ENCODE measurements at places on chromosomes 5 and 9.

DNA sequence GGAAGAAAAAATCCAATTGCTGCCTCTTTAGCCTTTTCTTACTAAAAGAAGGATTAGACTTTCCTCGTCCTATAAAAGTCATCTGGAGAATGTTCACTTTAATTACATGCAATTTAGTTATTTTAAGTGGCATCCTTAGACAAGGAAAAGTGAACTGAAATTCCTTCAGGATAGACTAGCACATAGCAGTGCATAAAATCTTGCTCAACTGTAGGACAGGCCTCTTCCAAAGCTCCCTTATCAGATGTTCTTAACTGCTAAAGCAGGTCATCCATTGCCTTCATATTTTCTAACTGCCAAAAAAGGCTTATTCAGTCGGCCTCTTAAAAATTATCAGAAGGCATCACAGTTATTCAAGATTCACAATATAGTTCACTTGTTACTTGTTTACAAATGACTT, 396.5 kb downstream of the DMRT2 start:
- DNase-seq, result no peak

- DNase-seq, result no peak
These were observed 2.2 kb downstream of the HSPA5 start for GRCh38 chr9:125238915-125239446.

DNA sequence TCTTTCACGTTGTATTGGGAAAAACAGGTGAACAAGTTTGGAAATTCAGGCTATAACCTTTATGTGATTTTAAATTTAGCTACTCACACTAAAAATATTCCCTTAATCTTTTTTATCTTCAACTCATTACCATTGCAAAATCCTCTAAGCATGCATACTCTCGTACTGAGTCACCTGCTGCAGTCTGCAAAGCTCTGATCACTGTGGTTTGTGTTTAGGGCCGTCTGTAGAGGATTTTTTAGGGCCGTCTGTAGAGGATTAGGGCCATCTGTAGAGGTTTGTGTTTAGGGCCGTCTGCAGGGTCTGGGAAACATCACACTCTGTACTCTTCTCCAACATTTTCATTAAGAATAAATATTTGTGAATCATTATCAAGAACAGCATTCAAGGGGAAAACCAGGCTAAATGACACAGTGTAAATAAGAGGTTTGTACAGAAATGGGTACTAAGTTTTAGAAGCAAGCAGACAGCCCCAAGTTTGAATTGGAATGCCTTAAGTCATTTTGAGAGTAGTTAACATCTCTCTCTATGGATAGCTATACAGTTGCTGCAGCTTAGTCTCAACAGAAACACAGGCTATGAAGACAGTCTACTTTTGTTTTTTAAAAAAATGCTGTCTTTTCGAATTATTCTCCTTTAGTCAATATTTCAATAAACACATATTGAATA, 155.0 kb upstream of the TSLP start:
- DNase-seq, result no peak

DNA sequence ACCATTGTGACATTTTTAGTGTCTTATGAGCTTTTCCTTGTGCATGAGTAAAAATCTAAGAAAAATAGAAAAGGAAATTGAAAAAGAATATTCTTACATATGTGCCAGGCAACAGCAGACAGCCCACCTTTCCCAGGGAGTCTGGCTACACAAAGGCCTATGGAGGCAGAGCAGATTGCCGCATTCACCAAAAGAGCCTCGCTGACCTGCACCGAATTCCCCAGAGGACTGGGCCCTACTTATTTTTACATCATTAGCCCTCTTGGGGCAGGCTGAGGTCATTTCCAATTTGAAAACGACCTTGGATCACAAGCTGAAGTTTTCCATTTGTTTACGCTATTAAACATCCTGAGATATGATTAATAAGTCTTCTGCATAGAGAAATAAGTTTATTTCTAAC, 66.2 kb upstream of the WDR41 start:
- DNase-seq, result no peak

DNA sequence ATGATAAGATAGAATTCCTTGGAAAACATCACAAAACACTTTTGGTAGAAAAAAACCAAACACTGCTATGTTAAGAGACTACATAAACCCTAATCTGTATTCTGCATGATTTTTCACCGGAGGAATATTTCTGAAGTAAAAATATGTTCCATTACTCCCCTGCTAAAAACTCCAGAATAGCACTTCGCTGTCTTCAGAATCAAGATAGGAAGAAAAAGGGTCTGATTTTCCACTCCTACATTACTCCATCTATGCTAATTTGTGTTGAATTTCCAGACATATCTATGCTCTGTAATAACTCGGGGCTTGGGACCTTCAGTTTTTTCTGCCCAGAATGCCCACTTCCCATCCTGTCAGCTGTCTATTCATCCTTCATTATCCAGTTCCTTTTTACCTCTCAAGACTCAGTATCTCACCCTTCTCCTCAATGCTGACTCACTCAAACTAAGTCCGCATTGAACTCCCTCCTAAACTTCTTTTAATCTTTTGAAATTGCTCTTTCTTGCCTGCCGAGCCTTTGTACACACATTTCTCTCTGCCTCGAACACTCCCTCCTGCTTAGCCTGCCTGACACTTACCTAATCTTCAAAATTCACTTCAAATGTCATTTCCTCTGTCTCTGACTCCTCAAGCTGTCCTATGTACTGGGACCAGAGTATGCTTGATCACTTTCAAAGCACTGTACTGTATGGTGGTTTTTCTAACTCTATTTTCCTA, 171.0 kb downstream of the ARRDC3 start:
- DNase-seq, result no peak

GRCh38 chr9:35732800-35733541, 505 bp downstream of the CREB3 start:
- DNase-seq, result no peak

DNA sequence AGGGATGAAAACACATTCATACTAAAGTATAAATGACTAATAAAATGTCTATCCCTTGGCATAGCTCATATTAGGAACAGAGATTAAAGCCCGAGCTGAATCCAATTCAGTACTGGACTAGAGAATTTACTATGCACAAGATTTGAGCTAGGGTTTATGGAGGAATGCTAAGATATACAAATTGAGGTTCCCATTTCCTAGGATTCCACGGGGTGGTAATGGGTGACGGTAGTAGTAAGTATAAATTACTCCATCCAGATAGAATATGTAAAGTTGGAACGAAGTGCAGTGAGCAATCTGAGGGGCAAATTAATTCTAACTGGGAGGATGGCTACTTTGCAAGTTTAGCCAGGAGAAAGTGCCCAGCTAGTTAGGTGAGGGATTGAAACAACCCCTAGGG, 156.5 kb downstream of the GAS1 start:
- DNase-seq, result no peak

GRCh38 chr9:130183133-130183762, 11.0 kb downstream of the NCS1 start:
- no peak for DNase-seq

DNA sequence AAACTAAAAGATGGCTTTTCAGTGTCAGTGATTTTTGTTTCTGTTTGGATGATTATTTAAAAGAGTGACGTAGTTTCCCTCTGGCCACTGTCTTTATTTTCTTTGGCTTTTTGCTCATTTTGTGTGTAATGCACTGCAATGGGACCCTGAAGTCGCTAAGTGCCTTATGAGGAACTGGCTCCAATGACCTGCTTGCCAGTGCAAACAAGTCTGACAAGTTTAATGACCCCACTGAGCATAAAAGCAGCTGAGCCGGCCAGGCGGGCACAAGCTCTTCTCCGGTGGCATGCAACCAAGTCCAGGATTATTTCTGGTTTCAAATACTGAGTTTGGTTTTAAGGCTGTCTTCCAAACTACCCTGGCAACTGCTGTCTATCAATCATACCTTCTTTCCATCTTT, 15.6 kb upstream of the GNA14 start:
- no peak for DNase-seq

GRCh38 chr9:135601988-135602387, 37.4 kb downstream of the GLT6D1 start:
- DNase-seq, result no peak

GRCh38 chr9:80437091-80437640, 865.4 kb downstream of the TLE4 start:
- DNase-seq, result no peak

GRCh38 chr5:166719991-166720390, 1571.5 kb upstream of the WWC1 start:
- DNase-seq, result no peak

GRCh38 chr5:107719034-107719606, 48.4 kb upstream of the EFNA5 start:
- no peak for DNase-seq

- no peak for DNase-seq
These were observed 1478.3 kb upstream of the CDH9 start for GRCh38 chr5:28516722-28517121.

GRCh38 chr5:38339446-38339845, 81.1 kb downstream of the EGFLAM start:
- DNase-seq, result no peak

GRCh38 chr9:6564360-6564759, 81.2 kb downstream of the GLDC start:
- no peak for DNase-seq

GRCh38 chr9:136965771-136966484, 11.4 kb upstream of the PTGDS start:
- DNase-seq, result no peak
